Glomerular endothelial cell (primary cell): ENCODE measurements at places on chromosomes 16 and 17. TPM values are rescaled to one million over a fixed set of nuclear protein-coding genes. Genes with fewer than 3 reads are reported as not detected.

Gene DNAH9
- total RNA-seq = not detected in 2 replicates

- DNase-seq = no peak
Observed at GRCh38 chr17:43662413-43663141, 855 bp upstream of the MEOX1 start.

DNA sequence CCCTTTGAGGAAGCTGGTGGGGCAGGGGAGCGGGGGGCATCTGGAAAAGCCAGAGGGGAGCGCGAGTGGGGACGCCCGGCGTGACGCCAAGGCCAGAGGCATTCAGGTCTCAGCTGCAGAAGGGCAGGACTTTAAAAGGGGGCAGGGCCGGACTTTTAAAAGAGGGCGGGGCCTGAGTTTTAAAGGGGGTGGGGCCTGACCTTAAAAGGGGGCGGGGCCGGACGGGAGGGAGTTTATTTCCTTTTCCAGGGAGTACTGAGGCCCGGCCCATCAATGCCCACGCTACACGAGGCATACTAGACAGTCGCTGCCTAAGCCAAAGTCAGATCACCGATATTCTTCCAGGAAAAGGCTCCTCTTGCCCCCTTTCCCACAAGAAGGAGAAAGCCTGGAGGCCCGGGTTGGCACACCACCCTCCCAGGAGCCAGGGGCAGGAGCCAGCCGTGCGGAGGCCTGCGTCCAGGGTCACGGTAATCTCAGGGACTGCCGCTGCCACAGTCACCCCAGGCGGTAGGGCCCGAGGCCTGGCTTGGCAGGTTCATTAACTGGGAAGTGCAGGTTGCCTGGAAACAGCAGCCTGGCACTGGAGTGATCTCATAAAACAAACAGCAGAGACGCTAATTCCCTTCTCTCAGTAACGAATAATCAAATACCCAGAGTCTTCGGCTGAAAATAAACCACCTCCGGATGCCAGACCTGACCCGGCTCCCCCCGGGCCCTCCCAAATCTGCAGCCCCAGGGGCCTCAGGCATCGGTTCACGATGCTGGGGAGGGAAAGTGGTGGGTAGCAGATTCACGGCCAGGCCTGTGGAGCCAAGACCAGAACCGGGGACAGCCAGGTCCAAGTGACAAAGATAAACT, 90.7 kb downstream of the TIMM22 start:
- no peak for DNase-seq

DNA sequence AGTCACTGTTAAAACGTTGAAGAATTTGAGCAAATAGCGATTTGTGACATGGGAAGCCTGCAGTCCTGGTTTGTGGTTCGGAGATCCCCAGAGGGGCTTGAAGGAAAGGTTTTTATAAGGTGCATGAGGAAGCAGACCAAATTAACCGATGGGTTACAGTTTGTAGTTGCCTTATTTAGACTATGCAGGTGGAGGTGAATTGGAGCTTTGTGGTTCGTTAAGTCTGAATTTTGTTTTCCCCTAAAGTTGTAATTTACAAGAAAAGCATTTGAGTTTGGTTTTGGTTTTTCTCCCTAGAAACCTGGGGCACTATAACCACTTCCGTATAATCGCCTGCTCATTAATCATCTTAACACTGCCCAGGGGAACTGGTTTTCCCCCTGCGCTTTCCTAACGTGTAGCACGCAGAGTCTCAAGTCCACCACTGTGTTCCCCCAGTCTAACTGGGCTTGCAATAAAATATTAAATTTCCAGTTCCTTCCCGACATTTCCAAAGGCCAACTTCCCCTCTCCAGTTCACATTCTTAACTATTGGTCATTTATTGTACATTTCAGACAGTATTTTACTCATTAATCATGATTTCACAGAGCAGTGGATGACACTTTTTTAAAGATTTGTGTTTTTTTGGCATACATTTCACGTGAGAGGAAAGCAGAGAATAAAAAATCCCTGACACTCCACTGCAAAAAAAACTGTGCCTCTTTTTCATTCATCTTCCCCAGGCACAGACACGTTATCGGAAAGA, 932 bp downstream of the ZNF267 start:
- DNase-seq = no peak

DNA sequence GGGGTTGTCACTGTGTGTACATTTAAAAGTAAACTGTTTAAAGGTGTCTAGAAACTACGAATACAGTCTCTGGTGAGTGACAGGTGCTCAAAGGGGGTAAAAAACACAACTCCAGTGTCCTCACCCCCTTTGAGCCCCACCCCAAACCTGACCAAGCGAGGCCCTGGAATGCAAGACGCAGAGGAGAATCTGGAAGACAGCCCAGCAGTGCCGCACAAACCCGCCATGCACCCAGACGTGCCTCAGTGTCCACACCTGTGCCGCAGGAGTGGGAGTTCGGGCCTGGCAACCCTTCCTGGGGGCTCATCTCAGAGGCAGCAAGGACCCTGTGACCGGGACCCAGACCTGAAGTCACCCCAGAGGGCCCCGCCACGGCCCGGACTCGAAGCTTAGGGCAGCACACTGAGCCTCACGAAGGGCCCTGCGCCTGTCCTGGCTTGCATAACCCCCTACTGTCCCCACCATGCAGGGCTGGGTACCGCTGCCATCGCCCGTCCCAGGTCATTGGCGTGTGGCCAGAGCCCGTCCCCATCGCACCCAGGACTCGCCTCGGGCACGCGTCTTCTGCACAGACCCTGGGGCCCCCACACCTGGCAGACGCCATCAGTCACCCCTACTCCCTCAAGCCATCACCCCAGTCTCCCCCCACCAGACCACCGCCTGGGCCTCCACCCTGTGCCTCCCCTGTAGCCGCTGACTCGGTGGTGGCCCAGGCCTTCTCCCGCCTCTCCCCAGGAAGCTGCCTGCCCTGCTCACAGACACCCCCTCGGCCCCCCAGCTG, 33.0 kb upstream of the ZC3H18 start:
- DNase-seq = no peak

Gene KRT222
- total RNA-seq = not detected in 2 replicates

DNA sequence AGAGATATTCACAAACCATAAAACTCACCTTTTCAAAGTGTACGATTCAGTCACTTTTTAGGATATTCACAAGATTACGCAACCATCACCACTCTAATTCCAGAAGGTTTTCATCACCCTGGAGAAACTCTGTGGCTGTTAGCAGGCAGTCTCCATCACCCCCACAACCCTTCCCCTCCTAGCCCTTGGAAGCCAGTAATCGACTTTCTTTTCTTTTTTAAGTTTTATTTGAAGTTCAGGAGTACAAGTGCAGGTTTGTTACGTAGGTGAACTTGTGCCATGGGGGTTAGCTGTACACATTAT, 363.5 kb downstream of the CPPED1 start:
- no peak for DNase-seq

GRCh38 chr16:79849119-79849518, 248.6 kb upstream of the MAF start:
- DNase-seq = no peak

DNA sequence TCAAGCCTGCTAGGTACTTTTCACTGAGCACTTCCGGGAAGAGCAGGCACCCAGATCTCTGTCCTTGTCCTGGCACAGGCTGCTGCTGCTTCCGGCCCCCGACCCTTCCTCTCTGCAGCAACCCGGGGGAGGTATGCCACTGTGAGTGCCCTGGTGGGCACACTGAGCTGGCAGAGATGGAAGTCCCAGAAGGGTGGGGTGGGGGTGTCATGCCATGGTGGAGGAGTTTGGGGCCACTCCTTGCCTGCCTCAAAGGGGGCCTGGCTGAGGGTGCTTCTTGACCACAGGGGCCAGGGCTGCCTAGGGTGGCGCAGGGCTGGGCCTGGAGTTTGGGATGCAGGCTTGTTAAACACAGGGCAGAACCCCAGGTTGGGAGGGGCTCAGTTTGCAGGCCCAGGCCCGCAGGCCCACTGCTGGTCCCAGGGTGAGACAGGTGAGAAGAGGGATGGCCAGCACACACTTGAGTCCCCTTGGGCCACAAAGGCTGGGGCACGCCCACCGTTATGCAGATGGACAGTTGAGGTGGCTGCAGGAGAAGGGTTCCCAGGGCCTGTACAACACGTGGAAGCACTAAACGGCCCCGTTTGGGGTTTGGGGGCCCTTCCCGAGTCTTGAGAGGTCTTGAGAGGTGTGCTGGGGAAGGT, 8.7 kb downstream of the TMEM235 start:
- DNase-seq = no peak

GRCh38 chr16:13628156-13628555, 291.8 kb upstream of the ERCC4 start:
- DNase-seq = no peak

- DNase-seq = no peak
Observed at GRCh38 chr17:20612635-20613034, 33.1 kb downstream of the CDRT15L2 start.

GRCh38 chr16:28891964-28892890, 13.9 kb downstream of the ATP2A1 start:
- no peak for DNase-seq

GRCh38 chr17:76734080-76734840, 2.9 kb downstream of the SRSF2 start:
- no peak for DNase-seq

GRCh38 chr16:20889625-20890275, 10.4 kb downstream of the DCUN1D3 start:
- DNase-seq = no peak

Gene CEMP1
- not detected in 2 replicates for total RNA-seq

Gene EPX
- total RNA-seq = not detected in 2 replicates
